ENCODE measurements at places on chromosomes 6 and 20.

DNA sequence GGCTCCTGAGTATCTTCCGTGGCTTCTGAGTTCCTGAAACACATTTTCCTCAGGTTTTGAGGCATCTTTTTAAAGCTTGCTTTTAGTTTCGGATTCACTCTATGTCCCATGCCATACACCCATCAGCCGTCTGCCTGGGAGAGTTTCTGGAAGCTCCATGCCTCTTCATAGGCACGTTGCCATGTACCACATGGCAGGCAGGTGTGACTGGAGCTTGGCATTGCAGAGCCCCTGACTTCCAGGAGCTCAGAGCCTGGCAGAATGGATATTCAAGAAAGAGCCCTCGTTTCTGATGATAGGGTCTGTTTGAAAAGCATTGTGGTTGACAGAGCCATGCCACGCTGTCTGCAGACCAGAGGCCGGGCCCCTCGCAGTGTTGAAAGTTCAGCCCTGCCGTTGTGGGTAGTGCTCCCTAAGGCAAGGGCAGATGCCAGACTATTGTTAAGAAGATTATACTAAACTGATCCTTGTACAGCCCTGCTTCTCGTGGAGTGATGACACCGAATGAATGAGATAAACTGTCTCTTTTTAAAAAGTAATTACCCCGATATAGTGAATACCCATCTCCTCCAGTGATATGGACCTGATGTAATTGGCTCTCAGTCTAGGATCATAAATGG is 100.0 kb downstream of the RPP40 start:
- no peak for DNase-seq

DNA sequence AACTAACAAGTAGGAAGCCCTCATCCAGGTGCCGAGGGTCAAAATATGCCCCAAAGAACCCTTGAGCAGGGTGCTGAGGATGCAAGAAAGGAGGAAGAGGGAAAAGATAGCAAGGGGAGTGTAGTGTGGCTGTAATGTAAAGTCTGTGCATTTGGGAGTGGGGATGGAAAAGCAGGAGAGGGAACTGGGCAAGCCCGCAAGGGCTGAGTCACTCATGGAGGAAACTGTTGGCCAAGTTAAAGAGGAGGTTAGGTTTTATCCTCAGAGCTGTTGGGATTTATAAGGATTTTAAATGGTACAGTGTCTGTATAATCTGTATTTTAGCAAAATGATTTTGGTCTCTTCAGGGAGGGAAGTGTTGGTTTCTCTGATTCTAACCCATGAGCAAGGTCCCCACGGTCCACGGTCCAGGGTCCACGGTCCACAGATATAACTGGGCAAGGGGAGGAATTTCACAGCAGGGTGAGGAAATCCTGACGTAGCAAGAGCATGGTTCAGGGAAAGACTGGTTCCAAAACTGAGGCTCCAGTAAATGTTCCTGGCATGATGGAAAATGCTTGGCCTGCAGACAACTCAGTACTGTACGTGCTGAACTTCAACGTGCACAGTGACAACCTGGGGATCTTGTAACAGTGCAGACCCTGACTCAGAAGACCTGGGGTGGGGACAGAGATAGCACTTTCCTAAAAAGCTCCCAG is 759.8 kb downstream of the PTPRT start:
- no peak for DNase-seq

DNA sequence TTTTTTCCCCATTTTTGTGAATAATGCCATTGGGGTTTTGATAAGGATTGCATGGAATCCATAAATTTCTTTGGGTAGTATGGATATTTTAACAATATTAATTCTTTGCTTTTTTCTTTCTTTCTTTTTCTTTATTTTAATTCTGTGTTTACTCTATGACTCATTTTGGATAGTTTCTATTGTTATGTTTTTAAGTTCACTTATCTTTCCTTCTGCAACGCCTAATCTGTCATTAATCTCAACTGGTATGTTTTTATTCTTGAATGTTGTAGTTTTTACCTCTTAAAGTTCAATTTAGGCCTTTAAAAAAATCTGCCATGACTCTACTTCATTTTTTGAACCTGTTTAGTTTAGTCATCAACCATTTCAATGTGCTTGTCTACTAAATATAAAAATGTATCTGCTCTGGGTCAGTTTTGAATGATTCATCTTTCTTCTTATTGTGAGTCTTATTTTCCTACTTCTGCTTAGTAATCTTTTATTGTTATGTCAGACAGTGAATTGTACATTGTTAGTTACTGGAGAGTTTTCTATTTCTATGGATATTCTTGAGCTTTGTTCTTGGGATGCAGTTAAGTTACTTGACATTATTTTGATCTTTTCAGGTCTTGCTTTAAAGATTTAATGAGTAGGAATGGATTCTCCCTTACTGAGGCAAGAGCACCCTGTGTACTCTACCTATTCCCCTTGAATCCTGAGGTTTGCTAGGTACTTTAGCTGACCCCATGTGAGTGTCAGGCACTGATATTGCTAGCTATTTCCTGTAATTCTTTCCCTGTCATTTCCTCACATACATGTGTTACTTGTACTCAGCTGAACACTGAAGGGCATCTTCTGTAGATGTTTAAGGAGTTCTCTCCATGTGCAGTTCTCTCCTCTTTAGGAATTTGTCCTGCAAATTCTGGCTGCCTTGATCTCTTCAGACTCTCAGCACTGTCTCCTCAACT is 104.2 kb downstream of the TFAP2B start:
- no peak for DNase-seq

DNA sequence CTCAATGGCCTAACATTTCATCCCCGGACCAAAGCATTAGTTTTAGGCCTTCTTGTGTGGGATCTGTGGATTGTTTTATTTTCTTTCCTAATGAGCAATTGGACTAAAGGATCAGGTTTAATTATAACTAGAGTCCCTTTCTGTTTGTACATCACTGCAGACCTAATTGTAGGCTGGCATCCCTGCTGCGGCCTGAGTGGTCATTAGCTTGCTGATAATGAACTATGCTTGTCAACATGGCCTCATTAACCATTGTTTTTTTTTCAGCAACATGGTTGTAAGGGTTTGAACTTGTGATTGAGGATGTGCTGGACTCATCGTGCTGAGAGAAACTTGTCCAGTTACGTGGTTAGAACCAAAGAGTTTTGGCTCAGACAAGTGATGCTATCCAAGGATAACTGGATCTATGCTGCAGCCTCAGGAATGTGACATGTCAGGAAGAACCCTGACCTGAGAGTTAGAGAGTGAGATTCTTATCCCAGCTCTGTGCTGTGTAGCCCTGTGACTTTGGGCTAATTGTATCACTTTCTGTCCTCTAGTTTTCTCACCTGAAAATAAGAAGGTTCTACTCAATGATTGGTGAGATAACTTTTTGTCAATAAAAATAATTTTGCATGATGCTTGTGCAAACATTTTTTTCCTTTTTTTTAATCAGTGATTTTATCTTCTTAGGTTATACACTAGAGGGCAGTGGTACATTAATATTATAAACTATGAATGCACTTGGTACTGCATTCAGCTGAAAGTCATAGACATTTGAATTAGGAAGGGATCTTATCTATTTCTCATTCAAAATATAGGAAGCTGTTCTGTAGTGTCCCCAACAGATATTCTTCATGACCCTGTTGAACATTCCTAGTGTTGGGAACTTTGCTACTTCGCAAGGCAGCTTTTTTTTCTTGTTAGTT is 140.9 kb downstream of the RNF144B start:
- peak; percentile 13 for DNase-seq

DNA sequence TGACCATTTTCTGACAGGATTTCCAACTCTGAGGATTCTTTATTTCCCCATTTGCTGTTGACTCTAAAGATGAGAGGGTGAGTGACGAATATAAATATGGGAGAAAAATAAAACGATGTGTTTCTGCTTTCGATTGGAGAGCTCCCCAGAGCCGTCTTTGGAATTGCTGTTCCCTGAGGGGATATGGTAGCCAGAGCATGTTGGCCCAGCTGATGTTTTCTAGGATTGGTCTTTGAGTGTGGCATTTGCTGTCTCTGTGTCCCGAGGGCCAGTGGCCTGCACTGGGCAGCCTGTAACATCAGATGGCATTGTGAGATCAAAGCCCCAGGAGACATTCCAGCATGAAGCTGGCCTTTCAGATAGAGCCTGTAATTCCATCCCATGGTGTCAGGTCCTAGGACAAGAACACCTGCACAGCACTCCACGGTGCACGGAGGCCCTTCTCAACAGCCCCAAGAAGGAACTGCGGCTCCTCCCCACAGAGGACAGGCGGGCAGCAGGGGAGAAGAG is 26.7 kb downstream of the PKIG start:
- no peak for DNase-seq

GRCh38 chr20:49906615-49907154 is 8.6 kb downstream of the SPATA2 start:
- DNase-seq = no peak

GRCh38 chr20:41011551-41012067 is 17.0 kb upstream of the TOP1 start:
- no peak for DNase-seq
